ENCODE measurements at places on chromosomes 6 and 20.

- no peaks in the 10 kb centered on the region for H3K36me3 ChIP-seq
- no peaks in the 10 kb centered on the region for H3K27me3 ChIP-seq
- no peak for DNase-seq
- no peak overlapping the region for H3K27ac ChIP-seq
- H3K4me3 ChIP-seq, result no peak overlapping the region
- no peaks in the 10 kb centered on the region for H3K4me1 ChIP-seq
Measured at GRCh38 chr20:10357974-10358373, 76.0 kb downstream of the MKKS start.

- H3K36me3 ChIP-seq, result no peaks in the 10 kb centered on the region
- no peak overlapping the region for H3K4me3 ChIP-seq
- peak overlapping the region; percentile 39 for H3K27ac ChIP-seq
- H3K4me1 ChIP-seq, result peaks cover 31% of the 10 kb centered on the region
Measured at GRCh38 chr6:11604836-11605506, 67.4 kb downstream of the TMEM170B start.

GRCh38 chr20:57628047-57628961 lies 8.1 kb upstream of the ZBP1 start:
- H3K27ac ChIP-seq, result peak overlapping the region; percentile 67
- peaks cover 3% of the 10 kb centered on the region for H3K27me3 ChIP-seq
- H3K4me3 ChIP-seq, result peak overlapping the region; percentile 7
- peaks cover 22% of the 10 kb centered on the region for H3K4me1 ChIP-seq

DNA sequence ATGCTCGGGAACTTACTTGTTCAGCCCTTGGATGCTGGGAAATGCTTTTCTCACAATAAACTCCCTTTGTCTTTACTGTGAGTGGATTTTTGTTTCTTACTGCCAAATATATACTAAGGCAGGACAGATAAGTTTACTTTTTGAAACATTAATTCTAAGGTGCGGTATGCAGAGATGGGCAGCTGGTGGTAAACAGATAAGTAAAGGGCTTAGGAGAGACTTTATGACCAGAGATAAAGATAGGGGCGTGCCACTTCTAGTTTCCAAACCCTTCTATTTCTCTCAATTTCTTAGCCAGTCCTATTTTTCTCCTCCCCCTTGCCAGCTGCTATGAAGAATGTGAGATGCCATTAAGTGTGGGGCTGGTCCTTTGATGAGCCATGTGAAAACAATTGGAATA lies 16.3 kb downstream of the SAMD3 start:
- H3K27ac ChIP-seq, result no peak overlapping the region
- H3K36me3 ChIP-seq, result no peaks in the 10 kb centered on the region
- H3K4me3 ChIP-seq, result no peak overlapping the region
- H3K4me1 ChIP-seq, result no peaks in the 10 kb centered on the region
- H3K27me3 ChIP-seq, result no peaks in the 10 kb centered on the region
- no peak for DNase-seq

DNA sequence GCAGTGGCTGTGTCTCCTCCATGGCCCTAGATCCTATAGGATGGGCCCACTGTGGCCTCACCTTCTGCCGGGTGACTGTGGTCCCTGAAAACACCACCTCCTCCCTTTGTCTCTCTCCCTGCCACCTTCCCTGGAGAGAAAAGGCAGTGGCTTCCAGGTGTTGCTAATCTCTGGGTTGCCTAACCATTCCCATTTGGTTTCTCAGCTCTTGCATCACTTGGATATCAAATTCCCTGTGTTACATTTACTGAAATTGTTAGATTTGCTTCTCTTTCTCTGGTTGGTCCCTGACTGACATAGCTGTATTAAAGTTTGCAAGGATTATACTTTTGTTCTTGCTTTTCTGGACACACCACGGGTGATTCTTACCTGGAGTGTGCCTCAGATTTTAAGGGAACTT lies 9.3 kb upstream of the ZFP64 start:
- H3K36me3 ChIP-seq, result no peaks in the 10 kb centered on the region
- no peak overlapping the region for H3K4me3 ChIP-seq
- no peak overlapping the region for H3K27ac ChIP-seq
- DNase-seq, result no peak

- no peaks in the 10 kb centered on the region for H3K36me3 ChIP-seq
- H3K4me3 ChIP-seq, result no peak overlapping the region
- H3K4me1 ChIP-seq, result peaks cover 32% of the 10 kb centered on the region
- H3K27me3 ChIP-seq, result no peaks in the 10 kb centered on the region
- no peak for DNase-seq
Measured at GRCh38 chr20:16556301-16556700, 16.9 kb downstream of the KIF16B start.

DNA sequence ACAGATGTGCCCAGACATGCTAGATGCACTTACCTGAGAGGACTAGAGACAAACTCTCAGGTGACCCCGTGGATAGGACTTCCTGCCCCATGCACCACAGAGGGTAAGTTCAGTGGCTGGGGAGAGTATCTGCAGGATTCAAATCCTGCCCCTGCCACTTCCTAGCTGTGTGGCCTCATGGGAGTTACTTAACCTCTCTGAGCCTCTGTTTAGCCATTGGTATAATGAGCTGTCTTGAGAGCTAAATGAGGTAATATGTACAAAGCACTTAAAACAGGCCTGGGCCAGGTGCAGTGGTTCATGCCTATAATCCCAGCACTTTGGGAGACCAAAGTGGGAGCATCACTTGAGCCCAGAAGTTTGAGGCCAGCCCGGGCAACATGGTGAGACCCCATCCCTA lies 59.3 kb downstream of the GRM4 start:
- H3K36me3 ChIP-seq, result no peaks in the 10 kb centered on the region
- no peak overlapping the region for H3K27ac ChIP-seq
- H3K27me3 ChIP-seq, result peaks cover 5% of the 10 kb centered on the region

DNA sequence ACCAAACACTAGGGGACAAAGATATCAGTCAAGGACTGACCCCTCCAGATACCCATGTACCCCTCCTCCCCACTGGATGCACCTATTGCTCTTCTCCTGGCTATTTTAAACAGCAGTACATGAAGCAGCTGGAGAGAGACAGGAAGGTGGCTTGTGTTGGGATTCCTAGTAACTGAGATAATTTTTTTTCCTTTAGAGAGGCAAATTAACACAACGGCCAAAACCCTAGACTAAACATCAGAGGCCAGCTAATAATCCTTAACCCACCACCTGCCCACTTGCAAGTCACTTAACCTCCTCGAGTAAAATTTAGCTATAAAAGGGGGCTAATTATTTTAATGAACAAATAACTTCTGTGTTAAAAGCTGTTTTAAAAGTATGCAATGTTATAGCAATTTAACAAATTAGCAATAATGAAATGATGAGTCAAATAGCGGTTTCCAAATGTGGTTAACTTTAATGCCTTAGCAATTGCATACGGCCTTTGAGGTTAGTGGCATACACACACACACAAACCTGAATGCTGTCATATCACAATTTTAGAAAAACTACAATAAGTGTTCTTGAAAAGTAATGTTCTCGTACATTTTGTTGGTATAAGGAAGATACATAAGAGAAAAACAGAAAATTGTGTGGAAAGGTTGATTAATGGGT lies 151.7 kb downstream of the FRK start:
- no peaks in the 10 kb centered on the region for H3K36me3 ChIP-seq
- no peak overlapping the region for H3K27ac ChIP-seq
- DNase-seq, result no peak
- no peak overlapping the region for H3K4me3 ChIP-seq
- no peaks in the 10 kb centered on the region for H3K27me3 ChIP-seq
- no peaks in the 10 kb centered on the region for H3K4me1 ChIP-seq

- no peaks in the 10 kb centered on the region for H3K36me3 ChIP-seq
- H3K27ac ChIP-seq, result peak overlapping the region; percentile 74
- peaks cover 60% of the 10 kb centered on the region for H3K4me1 ChIP-seq
- no peak overlapping the region for H3K4me3 ChIP-seq
Measured at GRCh38 chr6:134517868-134518267, 200.0 kb upstream of the SGK1 start.

- H3K4me3 ChIP-seq, result no peak overlapping the region
- no peaks in the 10 kb centered on the region for H3K4me1 ChIP-seq
- H3K27ac ChIP-seq, result no peak overlapping the region
- DNase-seq, result no peak
Measured at GRCh38 chr6:44737829-44738528, 350.5 kb downstream of the CDC5L start.

DNA sequence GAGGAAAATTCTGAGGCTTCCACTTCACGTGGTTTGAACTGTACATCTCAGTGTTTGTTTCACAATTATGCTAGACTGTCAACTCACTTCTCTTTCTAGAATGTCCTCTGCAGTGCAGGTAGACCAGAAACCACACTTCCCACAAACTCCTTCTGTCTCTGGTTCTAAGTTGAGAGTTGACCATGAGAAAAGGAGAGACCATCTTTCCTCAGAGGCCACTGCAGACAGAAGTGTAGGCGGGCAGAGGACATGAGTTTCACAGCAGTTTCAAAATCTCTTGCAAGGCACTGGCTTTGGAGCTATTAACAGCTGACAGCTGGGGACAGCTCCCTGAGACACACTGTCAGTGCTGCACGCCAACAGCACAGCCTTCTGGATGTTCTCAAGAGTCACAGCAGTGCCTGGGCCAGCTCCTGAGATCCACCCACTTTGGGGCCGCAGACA lies 55.4 kb upstream of the MOXD1 start:
- H3K27ac ChIP-seq, result no peak overlapping the region
- H3K4me3 ChIP-seq, result no peak overlapping the region
- no peaks in the 10 kb centered on the region for H3K4me1 ChIP-seq
- no peaks in the 10 kb centered on the region for H3K27me3 ChIP-seq
- DNase-seq, result no peak

DNA sequence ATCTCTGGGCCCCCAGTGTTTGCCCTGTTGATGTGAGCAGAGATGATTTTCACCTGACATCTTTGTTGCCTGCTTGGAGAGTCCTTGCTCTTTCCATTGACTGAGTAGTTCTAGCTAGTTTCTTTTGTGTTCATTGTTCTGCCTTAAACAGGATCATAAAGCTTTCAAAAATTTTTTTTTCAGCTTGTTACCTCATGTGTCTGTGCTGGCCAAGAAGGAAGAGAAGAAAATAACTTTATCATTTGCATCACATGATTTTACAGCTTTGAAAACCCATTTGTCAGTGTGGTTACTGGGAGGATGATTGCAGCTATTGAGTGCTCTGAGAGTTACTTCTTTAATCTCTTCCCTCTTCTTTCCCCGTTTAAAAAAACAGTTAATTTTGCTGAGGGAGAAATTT lies 16.0 kb downstream of the FOXO3 start:
- H3K27me3 ChIP-seq, result no peaks in the 10 kb centered on the region
- H3K36me3 ChIP-seq, result peaks cover 13% of the 10 kb centered on the region
- no peak overlapping the region for H3K4me3 ChIP-seq
- no peak for DNase-seq
- peaks cover 67% of the 10 kb centered on the region for H3K4me1 ChIP-seq
- H3K27ac ChIP-seq, result no peak overlapping the region

DNA sequence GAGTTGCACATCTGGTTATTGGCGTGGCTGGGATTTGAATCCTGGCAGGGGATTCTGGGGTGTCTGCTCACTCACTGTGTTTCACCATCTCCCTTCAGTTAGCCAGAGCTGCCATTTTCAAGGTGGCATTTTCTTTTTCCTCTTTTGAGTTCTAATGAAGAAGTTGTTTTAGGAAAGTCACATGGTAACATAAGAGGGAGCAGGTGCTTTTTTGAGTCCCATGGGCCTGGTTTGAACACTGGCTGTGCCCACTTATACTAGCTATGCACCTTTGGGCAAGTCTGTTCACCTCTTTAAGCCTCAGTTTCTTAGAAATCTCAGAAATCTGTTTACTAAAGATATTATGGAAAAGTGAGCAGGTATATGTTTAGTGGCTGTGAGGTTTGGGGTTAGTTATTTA lies 39.6 kb downstream of the ANKS1A start:
- no peak overlapping the region for H3K27ac ChIP-seq
- DNase-seq, result no peak
- H3K36me3 ChIP-seq, result no peaks in the 10 kb centered on the region
- H3K27me3 ChIP-seq, result no peaks in the 10 kb centered on the region
- H3K4me3 ChIP-seq, result no peak overlapping the region

GRCh38 chr6:39100358-39100757 lies 14.6 kb downstream of the SAYSD1 start:
- no peaks in the 10 kb centered on the region for H3K4me1 ChIP-seq
- peaks cover 19% of the 10 kb centered on the region for H3K36me3 ChIP-seq
- H3K4me3 ChIP-seq, result no peak overlapping the region

- no peaks in the 10 kb centered on the region for H3K36me3 ChIP-seq
- H3K27me3 ChIP-seq, result no peaks in the 10 kb centered on the region
- no peak for DNase-seq
- H3K4me1 ChIP-seq, result no peaks in the 10 kb centered on the region
Measured at GRCh38 chr6:51934098-51934497, 153.3 kb downstream of the PKHD1 start.

GRCh38 chr20:53902968-53903651 lies 167.3 kb downstream of the BCAS1 start:
- H3K27me3 ChIP-seq, result no peaks in the 10 kb centered on the region
- H3K36me3 ChIP-seq, result no peaks in the 10 kb centered on the region
- DNase-seq, result peak; percentile 48
- no peak overlapping the region for H3K4me3 ChIP-seq
- no peak overlapping the region for H3K27ac ChIP-seq
- H3K4me1 ChIP-seq, result peaks cover 47% of the 10 kb centered on the region

DNA sequence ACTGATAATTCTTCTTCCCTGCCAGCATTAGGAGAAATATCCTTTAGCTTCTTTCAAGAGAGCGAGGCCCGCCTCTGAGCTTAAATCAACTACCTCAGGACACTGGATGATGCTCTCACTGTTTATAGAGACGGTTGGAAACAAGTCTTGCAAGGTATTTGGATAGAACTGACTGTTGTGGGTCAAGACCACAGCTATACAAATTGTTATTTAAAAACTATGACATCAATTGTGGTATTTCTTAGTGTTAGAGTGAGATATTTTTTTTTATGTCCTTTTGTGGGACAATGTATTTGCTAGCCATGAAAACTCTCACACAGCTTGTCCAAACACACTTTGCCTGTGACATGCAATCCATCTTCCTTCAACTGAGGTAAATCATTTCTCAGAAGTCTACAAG lies 136.3 kb upstream of the PHACTR1 start:
- no peaks in the 10 kb centered on the region for H3K36me3 ChIP-seq
- no peak overlapping the region for H3K27ac ChIP-seq
- H3K4me3 ChIP-seq, result no peak overlapping the region

- H3K27ac ChIP-seq, result peak overlapping the region; percentile 94
- H3K36me3 ChIP-seq, result no peaks in the 10 kb centered on the region
- H3K4me1 ChIP-seq, result peaks cover 52% of the 10 kb centered on the region
- no peak for DNase-seq
Measured at GRCh38 chr6:16318538-16318937, 80.2 kb downstream of the GMPR start.

- no peaks in the 10 kb centered on the region for H3K4me1 ChIP-seq
- H3K4me3 ChIP-seq, result no peak overlapping the region
- H3K27ac ChIP-seq, result no peak overlapping the region
- H3K27me3 ChIP-seq, result no peaks in the 10 kb centered on the region
- DNase-seq, result no peak
- no peaks in the 10 kb centered on the region for H3K36me3 ChIP-seq
Measured at GRCh38 chr6:104896914-104897313, 37.2 kb upstream of the HACE1 start.

- DNase-seq, result no peak
- H3K27ac ChIP-seq, result no peak overlapping the region
- H3K4me1 ChIP-seq, result no peaks in the 10 kb centered on the region
- no peaks in the 10 kb centered on the region for H3K36me3 ChIP-seq
- no peak overlapping the region for H3K4me3 ChIP-seq
Measured at GRCh38 chr20:7908905-7909304, 31.4 kb downstream of the HAO1 start.

Data from suprapubic skin (tissue), 4 donors.